ENCODE measurements at places on chromosomes 7 and 10.

DNA sequence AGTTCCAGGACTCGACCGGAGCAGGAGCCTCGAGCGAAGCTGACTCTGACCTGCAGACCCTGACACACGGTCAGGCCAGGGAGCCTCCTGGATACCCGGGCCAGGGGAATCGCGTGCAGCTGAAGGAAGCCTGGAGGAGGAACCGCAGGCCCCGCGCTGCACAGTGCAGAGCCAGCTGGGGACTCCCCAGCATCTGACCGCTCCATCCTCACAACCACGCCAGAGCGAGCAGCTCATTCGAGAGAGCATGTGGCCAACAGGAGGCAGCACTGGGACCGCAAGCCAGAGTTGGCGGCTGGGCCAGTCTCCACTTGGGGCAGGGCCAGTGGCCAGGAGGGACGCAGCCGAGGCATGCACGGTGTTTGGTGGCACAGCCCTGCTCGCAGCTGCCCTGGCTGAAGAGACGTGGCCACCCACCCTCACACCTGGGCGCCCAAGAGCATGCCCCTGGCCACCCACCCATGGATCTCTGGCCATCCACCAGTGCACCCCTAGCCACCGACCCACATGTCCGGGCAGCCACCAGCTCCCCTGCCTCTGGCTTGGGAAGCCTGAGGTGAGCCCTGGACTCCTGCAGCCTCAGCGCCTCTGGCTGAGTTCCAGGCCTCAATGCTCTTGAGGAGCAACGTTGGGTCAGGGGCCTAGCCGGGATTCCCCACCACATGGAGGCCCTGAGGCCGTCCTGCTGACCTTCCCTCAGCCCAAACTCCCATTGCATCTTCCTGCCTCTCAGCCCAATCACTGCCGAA lies 213.9 kb downstream of the ELFN1 start:
- no peak for DNase-seq

DNA sequence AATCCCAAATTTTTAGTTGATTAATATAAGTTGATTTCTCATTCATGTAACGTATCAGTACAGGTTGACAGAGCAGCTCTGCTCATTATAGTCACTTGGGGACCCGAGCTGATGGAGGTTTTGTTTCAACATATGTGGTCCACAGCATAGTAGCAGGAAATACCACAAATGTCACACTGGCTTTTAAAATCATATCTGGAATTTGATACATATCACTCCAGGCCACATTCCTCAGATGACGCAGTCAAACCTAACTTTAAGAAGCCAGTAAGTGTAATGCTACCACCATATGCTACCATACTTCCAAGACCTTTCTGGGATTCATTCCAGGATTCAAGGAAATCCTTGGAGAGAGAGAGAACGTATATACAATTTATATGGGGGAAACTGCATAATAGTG lies 156.3 kb downstream of the PHF14 start:
- no peak for DNase-seq

GRCh38 chr7:140594131-140594691 lies 46.4 kb downstream of the DENND2A start:
- no peak for DNase-seq

DNA sequence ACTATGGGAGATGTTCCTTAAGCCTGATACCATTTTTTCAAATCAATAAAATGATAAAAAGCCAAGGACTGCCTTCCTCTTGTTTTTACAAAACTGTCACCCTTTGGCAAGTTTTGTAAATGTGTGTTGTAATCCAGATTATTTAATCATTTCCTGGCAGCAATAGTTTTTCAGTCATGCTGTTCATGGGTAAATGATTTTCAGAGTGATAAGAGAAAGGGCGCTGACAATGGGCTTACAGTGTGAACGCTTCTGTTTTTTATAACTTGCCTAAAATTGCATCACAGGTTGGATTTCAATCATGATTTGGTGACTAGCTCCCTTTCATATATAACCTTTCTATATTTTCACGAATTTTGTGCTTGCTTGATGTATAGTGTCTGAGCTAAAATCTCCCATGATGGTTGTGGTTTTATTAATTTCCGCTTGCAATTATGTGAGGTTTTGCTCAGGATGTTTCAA lies 19.0 kb upstream of the DMBT1 start:
- DNase-seq: no peak

- DNase-seq: no peak
These were observed 155.8 kb downstream of the OAT start for GRCh38 chr10:124262971-124263370.

- DNase-seq: no peak
These were observed 44.2 kb downstream of the JMJD1C start for GRCh38 chr10:63421591-63421990.

GRCh38 chr7:123747620-123748141 lies 1.1 kb downstream of the WASL start:
- peak; percentile 32 for DNase-seq

- no peak for DNase-seq
These were observed 167.2 kb upstream of the AKR1E2 start for GRCh38 chr10:4658777-4659176.
